ENCODE measurements at places on chromosomes 5 and 9.

- DNase-seq, result no peak
These were observed 26.4 kb downstream of the TNPO1 start for GRCh38 chr5:72842816-72843215.

DNA sequence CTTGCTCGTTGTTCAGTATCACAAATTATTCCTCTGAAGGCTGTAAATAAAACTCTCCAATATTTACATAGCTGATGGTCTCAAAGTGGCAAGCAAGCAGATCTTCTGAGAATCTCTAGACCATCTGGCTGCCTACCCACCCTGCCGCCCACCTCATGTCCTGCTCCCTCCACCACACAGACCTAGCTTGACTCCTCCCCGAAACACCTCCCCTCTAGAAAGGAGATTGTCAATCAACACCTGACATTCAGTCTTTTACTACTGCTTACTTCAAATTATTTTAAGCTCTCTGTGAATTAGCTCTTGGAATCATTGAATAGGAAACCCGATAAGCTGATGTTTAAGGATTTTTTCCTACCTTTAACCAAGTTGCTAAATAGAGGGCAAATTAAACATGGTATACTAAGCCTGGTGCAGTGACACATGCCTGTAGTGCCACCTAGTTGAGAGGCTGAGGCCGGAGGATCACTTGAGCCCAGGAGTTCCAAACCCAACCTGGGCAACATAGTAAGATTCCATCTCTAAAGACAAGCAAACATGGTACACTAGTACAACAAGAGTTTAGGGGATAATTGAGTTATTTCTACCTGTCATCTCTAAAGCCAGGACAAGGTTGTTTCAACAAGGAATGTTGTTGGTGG lies 10.9 kb upstream of the SOWAHA start:
- DNase-seq, result no peak

GRCh38 chr5:96199713-96200183 lies 233.3 kb downstream of the PCSK1 start:
- no peak for DNase-seq

DNA sequence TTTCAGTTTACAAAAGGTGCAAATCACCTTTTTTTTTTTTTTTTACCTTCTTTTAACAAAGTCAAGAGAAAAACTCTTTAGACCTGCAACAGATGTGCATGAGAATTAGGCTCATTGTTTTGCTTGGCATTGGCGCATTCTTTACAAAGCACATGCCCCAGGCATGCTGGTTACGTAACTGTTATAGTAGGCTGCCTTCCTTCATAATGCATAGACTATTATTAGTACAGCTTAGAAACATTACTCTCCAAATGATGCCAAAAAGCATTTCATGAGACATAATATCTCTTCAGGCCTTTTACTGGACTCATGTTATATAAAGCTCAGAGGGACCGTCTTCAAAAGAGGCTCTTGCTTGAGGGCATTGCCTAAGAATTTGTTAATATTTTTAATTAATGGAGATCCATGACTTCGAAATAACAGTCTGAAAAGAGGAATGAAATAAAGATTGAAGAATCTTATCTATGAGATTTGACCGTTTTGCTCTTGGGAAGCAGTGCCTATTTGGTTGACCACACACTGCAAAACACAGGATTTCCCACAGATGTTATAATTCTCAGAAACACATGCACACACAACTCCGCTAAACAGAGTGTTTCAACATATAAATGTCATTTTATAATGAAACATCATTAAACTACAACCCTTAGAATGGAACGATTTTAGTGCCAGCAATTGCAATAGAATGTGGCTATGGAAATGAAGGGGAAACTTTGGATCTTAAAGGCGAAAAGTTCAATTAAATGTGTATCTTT lies 478.7 kb downstream of the PRR16 start:
- peak; percentile 10 for DNase-seq

DNA sequence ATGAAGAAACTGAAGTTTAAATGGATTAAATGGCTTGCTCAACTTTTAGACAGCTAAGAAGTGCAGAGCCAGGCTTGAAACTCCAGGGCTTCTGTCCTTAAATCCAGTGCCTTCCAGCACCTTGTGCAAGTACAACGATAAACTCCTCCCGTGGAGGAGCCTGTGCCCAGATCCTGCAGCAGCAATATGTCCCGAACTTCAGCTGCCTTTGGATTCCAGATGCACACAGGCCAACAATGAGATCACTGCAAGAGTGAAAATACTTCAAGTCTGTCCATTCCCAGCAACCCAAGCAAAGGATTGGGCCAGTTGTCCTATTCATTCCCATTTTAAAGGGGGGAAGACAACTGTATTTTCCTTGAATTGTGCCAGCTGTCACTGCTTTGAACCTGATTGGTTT lies 199.6 kb downstream of the CRB2 start:
- DNase-seq, result no peak

DNA sequence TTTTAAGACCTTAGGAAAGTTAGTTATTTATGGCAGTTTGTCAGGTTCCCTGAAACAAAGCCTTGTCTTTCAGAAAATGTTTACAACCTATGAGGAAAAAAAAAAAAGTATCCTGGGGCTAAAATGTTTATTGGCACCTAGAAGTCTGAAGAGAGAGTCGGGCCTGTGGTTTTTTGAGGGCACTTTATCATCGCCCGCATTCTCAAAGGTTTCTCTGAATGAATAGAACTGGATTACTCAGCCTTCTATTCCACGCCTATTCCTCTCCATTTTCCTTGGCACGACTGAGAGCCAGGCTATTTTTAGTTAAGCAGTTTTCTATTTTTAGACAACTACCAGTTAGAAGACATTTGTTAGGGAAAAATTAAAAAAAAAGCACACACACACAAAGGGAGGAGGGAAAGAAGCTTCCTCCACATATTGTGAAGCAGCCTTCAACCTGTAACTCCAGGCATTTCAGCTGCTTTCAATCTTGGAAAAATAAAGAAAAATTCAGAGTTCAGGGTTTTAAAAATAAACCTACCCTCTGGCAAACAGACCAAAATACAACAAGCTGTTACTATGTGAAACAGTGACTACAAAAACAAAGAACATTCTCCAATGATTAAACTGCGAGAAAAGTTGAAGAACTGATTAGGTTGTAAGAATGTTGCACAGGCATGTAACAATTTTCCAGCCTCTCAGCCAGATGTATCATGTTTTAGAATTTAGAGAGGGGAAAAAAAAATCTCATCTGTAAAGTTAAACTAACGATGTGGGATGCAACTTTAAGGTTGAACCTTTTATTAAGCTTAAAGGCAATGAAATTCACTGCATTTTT lies 97.0 kb downstream of the MEF2C start:
- DNase-seq, result peak; percentile 76

DNA sequence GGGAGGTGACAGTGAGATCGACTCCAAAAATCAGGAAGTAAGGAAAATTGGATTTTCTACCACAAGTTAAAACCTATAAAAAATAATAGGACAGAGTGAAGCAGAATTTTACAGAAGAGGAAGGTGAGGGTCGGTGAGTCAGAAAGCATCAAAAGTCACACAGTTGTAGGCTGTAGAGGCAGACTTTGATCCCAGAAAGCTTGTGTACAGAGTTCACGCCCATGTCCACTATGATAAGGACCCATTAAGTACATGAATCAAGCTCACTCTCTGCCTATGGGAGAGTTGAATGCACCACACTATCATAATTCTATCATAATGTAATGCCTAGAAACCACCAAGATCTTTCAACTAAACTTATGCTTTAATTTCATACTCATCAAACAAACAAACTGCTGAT lies 291.2 kb downstream of the PRELID2 start:
- no peak for DNase-seq

DNA sequence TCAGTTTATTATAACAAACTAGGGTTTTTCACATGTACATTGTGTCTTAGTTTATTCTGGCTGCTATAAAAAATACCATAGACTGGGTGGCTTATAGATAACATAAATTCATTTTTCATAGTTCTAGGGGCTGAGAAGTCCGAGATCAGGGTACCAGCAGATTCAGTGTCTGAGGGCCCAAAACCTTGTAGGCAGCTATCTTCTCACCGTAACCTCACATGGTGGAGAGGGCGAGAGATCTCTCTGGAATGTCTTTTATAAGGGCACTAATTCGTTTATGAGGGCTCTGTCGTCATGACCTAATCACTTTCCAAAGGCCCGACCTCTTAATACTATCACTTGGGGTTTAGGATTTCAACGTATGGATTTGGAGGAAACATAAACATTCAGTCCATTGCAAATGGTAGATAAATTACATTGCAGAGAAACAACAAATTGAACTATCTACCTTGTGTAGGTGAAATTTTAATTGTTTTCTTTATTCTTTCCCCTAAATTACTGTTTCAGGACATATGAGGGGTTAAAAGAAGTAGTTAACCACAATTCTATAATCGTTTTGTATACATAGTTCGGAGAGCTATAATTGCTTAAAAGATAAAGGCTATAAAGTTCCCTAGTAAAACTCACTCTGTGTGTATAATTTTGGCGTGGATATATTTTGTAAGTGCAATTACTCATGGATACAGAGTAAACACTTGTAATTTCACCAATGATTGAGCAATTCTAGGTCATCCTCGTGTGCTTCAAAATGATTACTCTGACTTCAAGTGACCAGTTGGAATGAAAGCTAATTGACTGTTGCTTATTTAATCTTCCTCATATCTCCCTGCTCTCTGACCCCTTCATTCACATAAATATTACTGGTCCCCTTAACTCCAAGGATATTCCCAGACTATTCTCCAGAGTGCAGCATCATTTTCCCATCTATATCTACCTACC lies 247.5 kb upstream of the TMEM161B start:
- no peak for DNase-seq

- no peak for DNase-seq
These were observed 164.9 kb downstream of the KCTD16 start for GRCh38 chr5:144335561-144335960.

DNA sequence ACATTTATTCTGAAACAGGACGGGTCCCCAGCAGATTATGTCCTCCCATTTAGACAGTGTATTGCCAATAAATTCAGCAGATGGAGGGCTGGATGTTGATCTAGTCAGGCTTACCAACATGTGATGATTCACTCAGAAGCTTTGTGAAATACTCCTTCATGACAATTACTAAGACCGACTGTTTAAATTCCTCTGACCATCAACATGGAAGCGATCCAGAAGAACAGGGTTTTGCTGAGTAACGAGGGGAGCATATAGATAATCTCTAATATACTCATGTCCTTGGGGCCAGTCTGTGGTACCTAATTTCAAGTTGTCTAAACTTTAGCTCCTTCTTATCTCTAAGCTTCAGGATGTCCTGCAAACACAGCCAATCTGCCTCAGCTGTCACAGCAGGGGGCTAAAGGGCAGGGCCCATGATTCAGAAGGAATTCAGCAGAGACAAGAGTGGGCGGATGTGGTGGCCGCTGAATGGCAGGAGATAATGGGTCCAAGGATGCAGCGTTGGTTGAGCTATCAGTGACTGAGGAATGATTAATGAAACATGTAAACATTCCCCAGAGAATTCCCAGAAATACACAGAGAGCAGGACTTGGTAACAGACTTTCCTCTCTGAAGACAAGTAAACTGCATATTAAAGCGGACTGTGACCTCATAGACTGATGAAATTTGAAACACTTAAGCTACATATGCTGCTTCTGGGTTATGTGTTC lies 109.4 kb downstream of the ANKRD55 start:
- DNase-seq, result peak; percentile 98

DNA sequence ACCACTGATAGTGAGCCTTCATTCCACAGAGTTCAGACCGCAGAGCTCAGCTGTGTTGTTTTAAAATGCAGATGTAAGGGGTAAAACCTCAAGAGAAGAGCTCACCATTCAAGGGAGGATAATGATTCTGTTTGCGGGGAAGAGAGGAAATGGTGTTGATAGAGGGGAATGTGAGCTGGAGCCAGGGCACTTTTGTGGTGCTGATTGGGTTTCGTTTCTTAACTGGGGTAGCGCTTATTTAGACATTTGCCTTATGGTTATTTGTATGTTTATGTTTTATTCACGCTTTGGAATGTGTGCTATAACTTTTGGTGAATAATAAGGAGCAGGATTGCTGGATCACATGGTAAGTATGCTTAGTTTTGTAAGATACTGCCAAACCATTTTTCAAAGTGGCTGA lies 42.5 kb downstream of the STXBP1 start:
- no peak for DNase-seq

DNA sequence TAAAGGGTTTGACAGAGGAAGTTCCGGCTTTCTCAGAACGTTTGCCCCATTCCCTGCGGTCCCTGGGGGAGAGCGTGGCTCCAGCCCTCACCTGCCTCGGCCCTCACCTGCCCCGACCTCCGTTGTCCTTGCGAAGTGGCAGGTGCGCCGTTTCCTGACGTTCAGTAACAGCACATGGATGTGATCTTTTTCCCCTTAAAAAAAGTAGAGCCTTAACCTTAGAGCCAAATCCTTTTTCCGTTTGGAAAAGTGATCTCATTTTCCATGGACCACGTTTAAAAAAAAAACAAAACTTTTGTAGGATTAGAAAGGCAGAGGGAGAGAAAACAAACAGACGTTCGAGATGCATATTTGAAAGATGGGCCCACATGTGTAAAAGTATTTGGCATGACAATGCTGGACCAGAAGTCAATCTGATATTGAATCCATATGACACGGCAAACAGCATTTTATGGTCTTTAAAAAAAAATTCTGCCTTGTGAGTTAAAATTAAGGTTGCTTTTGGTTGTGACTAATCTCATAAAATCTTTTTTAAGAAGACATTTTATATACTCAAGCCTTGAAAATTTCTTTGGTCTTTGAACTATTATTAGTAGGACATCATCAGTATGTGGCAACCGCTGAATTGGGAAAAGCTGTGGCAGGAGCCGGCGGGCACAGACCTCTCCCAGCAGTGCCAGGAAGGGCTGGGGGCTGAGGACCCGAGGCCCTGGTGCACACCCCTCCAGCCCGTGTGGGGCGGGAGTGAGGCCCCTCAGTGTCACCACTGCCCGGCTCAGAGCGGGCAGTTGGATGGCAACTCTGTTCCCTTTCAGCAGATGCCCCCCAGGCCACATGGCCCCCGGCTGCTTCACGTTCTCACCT lies 42.5 kb upstream of the EXOC3 start:
- DNase-seq, result no peak

DNA sequence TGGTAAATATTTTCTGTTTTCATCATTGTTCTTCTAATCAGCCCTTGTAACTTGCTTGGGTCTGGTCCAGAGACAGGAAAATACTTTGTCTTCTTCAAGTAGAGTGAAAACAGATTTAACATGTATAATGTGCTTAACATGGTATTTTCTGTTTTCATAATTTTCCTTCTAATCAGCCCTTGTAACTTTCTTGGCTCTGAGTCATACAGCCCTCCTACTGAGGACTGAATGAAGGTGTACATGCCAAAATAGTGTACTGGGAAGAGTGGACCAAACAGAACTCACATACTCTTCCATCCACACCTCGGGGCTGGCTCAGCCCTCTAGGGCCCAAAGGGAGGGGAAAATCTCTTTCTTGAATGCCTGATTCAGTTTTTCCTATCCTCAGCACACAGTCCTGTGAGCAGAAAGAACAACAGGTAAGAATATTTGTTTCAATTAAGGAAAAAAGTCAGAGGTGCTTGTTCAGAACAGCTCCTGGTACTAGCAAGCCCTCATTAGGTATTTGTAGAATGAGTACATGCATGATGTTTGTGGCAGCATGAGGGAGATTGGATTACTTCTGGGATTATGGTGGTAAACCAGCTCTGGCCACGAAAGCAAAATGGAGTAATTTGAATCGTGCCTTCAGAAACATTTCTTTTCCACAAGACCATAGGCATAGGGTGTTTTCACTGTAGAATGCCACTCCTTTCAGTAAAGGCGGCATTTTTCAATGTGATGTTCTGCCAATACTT lies 24.2 kb upstream of the MACIR start:
- no peak for DNase-seq
